ENCODE measurements at places on chromosomes 7 and 10. TPM values are rescaled to one million over a fixed set of nuclear protein-coding genes. Genes with fewer than 3 reads are reported as not detected.

PARD3 gene
- total RNA-seq, result 38.4 TPM

ADRA2A gene
- not detected for total RNA-seq

SLC4A2 gene
- 64.0 TPM for total RNA-seq

AEBP1 gene
- total RNA-seq, result 20.2 TPM

FGL2 gene
- total RNA-seq, result 170 TPM

NXPH1 gene
- not detected for total RNA-seq

GIMAP4 gene
- total RNA-seq, result not detected

ZMIZ2 gene
- total RNA-seq, result 8.1 TPM

CUBN gene
- total RNA-seq, result 2.2 TPM

FKBP9 gene
- total RNA-seq, result 428 TPM

CYP2E1 gene
- 0.52 TPM for total RNA-seq

PTN gene
- total RNA-seq, result 38.6 TPM

LRGUK gene
- total RNA-seq, result 0.09 TPM

GALNT11 gene
- 51.8 TPM for total RNA-seq

ADK gene
- total RNA-seq, result 25.4 TPM

SFMBT2 gene
- total RNA-seq, result 0.17 TPM

TTYH3 gene
- total RNA-seq, result 37.3 TPM

SRI gene
- total RNA-seq, result 82.4 TPM

NRF1 gene
- total RNA-seq, result 7.7 TPM

CLCN1 gene
- not detected for total RNA-seq

PTF1A gene
- total RNA-seq, result not detected

FAM25G gene
- not detected for total RNA-seq

WIPF3 gene
- total RNA-seq, result under 0.01 TPM

OR2A5 gene
- total RNA-seq, result not detected

LRRTM3 gene
- not detected for total RNA-seq

CARD11 gene
- total RNA-seq, result not detected

BLNK gene
- total RNA-seq, result 0.09 TPM

DOCK4 gene
- 10.4 TPM for total RNA-seq

ITIH5 gene
- 0.17 TPM for total RNA-seq

MTERF1 gene
- 8.6 TPM for total RNA-seq

ORC5 gene
- 13.0 TPM for total RNA-seq

GIMAP7 gene
- not detected for total RNA-seq

RNF148 gene
- 0.26 TPM for total RNA-seq

NEUROD6 gene
- total RNA-seq, result not detected

ST8SIA6 gene
- total RNA-seq, result not detected

STOX1 gene
- not detected for total RNA-seq

TCAF2 gene
- total RNA-seq, result 0.94 TPM

GTF2IRD1 gene
- total RNA-seq, result 6.6 TPM

RAPGEF5 gene
- total RNA-seq, result 0.95 TPM

PAPSS2 gene
- total RNA-seq, result 82.8 TPM

SEMA3D gene
- 4.0 TPM for total RNA-seq

EMX2 gene
- not detected for total RNA-seq

RAMP3 gene
- 0.17 TPM for total RNA-seq

ATP6V0A4 gene
- not detected for total RNA-seq

PSMA2 gene
- 42.6 TPM for total RNA-seq

ZNF365 gene
- 0.94 TPM for total RNA-seq

RPEL1 gene
- under 0.01 TPM for total RNA-seq
